ENCODE measurements at places on chromosomes 5 and 9.

DNA sequence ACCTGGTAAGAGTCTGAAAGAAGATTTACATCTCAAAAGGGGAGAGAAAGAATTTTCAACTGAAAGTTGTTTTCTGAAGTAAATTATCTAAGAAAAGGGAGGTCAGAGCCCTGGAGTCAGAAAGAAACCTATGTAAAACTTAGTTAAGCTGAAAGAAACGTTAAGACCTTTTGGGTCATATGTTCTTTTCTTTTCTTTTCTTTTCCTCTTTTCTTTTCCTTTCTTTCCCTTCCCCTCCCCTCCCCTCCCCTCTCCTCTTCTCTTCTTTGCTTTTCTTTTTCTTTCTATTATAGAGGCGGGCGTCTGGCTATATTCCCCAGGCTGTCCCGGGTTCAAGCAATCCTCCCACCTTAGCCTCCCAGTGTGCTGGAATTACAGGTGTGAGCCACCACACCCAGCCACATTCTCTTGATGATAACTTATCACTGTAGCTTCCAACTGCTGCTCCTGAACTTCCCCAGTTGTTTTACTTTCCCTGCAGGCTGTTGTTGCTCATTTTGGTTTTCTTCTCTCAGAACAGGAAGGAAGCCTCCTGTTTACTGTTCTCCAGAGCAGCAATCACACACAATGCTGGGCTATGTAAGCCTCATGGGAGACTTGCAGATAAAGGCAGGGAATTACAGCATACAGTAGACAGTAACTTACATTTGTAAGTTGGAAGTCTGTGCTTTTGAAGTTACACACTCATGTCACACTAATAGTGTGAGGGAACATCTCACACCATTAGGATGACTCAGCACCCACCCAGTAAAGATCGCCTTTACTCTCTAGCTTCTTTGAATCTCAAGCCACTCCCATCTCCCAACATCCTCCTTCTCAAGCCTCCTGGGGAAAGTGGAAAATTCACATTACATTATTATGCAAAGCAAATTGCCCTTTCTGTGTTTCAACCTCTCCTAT, 2216.6 kb upstream of the WWC1 start:
- DNase-seq = no peak

DNA sequence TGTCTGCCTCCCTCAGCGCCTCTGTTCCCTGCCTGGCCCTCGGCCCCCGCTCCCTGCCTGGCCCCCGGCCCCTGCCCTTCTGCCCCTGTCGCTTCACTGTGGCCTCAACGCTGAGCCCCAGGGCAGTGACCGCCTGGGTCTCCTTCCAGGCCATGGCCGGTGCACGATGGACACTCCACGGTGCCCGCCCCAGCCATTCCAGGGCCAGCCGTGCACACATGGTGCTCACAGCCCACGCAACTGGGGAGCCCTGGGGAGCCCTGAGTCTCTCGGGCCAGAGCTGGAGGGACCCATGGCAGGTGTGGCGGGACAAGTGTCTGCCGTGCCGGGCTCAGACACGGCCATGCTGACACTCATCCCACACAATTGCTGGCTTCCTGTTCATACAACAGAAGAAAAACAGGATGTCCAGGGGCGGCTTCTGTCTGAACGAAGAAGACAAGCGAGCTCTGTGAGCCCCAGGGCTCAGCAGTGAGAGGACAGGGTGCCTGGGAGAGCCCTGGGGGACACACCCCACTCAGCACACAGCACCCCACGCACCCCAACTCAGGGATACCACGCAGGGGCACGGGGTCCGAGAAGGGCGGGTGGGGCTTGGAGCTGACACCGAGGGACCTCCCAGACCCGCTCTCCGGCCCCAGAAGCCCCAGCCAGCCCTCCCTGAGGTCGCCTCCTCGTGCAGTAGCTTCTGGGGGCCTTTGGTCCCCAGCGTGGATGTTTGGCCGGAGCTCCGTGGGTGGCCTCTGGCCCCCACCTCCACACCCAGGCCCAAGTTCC, 35.7 kb downstream of the EXD3 start:
- DNase-seq = no peak

GRCh38 chr5:142830241-142831008, 60.2 kb downstream of the ARHGAP26 start:
- peak; percentile 87 for DNase-seq

- DNase-seq = no peak
Measured at GRCh38 chr9:30774326-30774725, 1610.1 kb upstream of the ACO1 start.

- no peak for DNase-seq
Measured at GRCh38 chr9:95116808-95117204, 200.7 kb downstream of the FANCC start.

GRCh38 chr9:71048280-71048679, 73.1 kb downstream of the TRPM3 start:
- no peak for DNase-seq

DNA sequence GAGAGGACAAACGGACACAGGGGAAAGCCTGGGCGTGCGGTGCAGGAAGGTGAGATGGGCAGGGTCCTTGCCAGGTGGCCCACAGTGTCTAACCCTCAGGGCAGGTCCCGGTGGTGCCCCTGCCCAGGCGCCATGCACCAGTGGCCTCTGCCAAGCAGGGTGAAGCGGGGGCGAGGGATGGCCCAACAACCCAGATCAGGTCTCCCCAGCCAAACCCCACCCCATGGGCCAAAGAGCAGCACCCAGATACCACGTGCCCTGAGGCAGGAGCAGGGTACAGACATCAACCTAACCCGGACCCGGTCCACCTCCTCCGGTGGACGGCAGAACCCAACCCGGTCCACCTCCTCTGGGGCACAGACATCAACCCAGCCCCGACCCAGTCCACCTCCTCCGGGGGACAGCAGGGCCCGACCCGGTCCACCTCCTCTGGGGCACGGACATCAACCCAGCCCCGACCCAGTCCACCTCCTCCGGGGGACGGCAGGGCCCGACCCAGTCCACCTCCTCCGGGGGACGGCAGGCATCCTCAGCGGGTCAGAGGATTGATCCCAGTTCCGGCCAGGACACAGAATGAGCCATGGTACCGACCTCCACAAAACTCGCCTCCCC, 12.8 kb downstream of the SLC12A7 start:
- DNase-seq = no peak

GRCh38 chr9:6842584-6842947, 84.8 kb downstream of the KDM4C start:
- peak; percentile 36 for DNase-seq

GRCh38 chr5:26761045-26761444, 277.3 kb downstream of the CDH9 start:
- no peak for DNase-seq

DNA sequence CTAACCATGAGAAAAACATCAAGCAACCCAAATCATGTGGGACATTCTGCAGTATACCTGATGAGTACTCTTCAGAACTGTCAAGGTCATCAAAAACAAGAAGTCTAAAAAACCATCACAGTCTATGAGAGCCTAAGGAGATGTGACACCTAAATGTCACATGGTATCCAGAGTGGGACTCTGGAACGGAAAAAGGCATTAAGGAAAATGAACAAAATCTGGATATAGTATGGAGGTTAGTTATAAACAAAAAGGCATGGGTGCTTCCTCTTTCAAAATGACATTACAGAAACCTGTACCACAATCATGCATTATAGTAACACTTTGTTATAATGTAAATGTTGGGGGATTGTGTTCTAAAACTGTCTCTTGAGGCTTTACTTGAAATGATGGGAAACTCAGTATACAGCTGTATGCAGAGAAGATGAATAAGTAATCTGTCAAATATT, 47.4 kb downstream of the PRKACG start:
- no peak for DNase-seq

DNA sequence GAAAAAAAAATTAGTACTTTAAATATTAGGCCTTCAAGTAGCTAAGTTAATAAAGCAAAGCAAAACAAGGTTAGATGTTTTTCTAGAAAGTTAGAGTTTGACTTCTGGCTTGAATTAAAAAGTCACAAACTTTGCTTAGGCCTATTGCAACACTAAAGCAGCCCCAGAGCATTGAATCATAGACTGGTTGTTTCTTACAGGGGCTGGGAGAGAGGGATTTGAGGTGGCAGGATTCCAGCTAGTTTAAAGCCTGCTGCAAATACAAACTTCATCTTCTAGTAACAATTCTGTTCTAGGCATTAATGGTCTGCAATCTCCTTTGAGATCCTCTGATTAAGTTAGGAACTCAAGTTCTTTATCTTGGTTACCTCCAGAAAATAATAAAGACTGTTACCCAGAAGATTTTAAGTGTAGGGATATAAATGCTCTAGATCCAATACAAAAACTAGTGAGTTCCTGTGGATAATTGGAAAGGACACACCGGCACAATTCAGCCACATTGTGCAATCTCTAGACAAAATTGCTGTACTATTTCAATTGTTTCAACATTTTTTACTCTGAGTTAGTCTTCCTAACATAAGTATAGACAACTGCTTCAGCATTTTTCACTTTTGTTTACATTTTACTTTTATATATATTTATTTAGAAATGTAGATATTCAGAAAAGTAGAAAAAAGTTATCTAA, 12.6 kb downstream of the OR13C5 start:
- no peak for DNase-seq

DNA sequence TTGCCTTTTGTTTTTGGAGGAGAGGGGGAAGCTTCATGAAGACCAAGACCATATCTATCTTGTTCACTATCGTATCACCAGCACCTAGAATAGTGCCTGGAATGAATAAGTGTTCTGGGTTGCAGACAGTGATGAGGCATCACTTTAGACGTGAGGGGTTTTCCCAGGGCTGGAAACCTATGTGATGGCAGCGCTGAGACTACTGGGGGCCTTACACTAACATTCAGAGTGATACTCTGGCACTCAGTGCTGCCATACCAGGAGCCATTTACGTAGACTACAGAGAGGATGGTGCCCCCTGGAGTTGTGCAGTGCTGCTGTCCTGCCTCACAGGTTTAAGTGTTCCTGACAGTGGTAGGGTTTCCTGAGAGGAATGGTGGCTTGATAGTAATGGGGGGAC, 6.9 kb downstream of the CCL19 start:
- no peak for DNase-seq

GRCh38 chr5:160629003-160629402, 207.3 kb downstream of the PTTG1 start:
- no peak for DNase-seq

DNA sequence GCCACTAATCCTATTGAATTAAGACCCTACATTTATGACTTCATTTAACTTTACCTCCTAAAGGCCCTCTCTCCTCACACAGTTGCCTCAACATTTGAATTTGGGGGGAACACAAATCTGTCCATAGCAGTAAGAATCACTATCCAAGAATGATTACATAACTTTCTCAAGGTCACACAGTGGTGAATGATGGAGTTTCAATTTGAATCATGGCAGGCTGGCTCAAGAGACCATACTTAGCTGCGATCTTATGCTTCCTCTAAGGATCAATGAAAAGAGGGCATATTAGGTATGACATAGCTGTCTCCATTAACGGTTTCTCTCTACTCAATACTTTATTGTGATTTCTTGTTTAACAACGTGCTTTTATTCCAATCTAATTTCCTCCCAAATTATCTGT, 44.1 kb upstream of the PDE4D start:
- no peak for DNase-seq

DNA sequence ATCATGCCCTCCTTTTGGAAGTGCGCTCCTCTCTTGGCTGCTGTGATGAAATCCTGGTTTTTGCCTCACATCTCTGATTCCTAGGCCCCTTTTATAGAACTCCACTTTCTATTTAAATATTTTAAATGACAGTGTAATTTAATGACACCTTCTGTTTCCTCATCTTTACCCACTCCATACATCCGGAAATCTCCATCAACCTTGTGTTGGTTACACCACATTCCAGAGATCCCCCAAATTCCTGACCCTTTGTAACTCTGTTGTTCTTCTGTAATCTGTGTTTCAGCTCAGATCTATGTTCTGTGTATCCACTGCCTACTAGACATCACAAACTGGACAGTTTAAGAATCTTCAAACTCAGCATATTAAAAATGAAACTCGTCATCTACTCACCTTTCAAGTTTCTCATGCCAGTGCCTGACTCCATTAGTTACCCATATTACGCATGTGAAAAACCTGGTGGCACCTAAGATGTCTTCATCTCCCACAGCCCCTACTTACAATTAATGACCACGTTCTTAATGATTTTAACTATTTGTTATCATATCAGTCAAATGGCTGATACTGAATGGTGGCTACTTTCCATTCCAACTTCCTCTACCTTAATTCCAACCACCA, 25.1 kb downstream of the PARP8 start:
- DNase-seq = no peak

- no peak for DNase-seq
Measured at GRCh38 chr5:40361378-40361777, 318.3 kb upstream of the PTGER4 start.

- no peak for DNase-seq
Measured at GRCh38 chr5:67031692-67032091, 164.9 kb downstream of the CD180 start.

GRCh38 chr5:33341351-33341750, 99.4 kb upstream of the TARS1 start:
- no peak for DNase-seq

GRCh38 chr9:137756045-137756744, 121.4 kb upstream of the CACNA1B start:
- DNase-seq = peak; percentile 23

- DNase-seq = peak; percentile 32
Measured at GRCh38 chr5:154403234-154403633, 42.6 kb upstream of the SAP30L start.

GRCh38 chr9:1051584-1052275, 1.6 kb downstream of the DMRT2 start:
- no peak for DNase-seq

- peak; percentile 97 for DNase-seq
Measured at GRCh38 chr9:98551511-98552286, 157.0 kb downstream of the GABBR2 start.

DNA sequence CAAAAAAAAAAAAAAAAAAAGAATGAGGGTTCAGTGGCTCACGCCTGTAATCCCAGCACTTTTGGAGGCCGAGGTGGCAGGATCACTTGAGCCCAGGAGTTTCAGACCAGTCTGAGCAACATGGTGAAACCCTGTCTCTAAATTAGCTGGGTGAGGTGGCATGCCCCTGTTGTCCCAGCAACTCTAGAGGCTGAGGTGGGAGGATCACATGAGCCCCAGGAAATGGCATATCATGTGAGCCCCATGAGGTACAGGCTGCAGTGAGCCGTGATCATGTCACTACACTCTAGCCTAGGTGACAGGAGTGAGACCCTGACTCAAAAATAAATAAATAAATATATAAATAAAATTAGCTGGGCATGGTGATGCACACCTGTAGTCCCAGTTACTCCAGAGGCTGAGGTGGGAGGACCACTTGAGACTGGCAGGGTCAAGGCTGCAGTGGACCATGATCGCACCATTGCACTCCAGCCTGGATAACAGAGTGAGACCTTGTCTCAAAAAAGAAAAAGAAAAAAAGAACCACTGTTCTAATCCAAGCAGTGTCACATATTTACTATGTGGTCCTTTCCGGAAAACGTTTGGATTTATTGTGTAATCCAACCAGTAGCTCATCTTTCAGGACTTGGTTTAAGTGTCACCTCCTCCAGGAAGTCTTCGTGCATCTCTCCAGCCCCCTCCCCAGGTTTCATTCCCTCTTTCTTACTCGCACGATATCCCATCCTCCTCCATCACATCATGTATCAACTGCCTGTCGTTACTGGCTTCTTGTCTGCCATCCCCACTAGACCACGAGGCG, 12.3 kb upstream of the SPOUT1 start:
- DNase-seq = no peak

- DNase-seq = no peak
Measured at GRCh38 chr9:137168573-137168903, 1.3 kb downstream of the LRRC26 start.

Measured in IMR-90 (cell line).